ENCODE measurements at places on chromosomes 16 and 17.

GRCh38 chr16:8958344-8959167, 5.2 kb downstream of the USP7 start:
- DNase-seq: peak; percentile 40

GRCh38 chr16:19735074-19735867, 17.2 kb downstream of the IQCK start:
- no peak for DNase-seq

- no peak for DNase-seq
Measured at GRCh38 chr17:46184696-46185095, 8.5 kb downstream of the KANSL1 start.

GRCh38 chr17:69744512-69745070, 330.1 kb downstream of the MAP2K6 start:
- no peak for DNase-seq

Data from fibroblast of pulmonary artery (primary cell).